ENCODE measurements at places on chromosomes 3 and 15.

GRCh38 chr3:139629033-139629432, 48.7 kb downstream of the NMNAT3 start:
- DNase-seq = no peak

- no peak for DNase-seq
These were observed 133.0 kb upstream of the NR2E3 start for GRCh38 chr15:71677352-71677751.

- no peak for DNase-seq
These were observed 11.7 kb upstream of the WNT7A start for GRCh38 chr3:13891492-13892073.

DNA sequence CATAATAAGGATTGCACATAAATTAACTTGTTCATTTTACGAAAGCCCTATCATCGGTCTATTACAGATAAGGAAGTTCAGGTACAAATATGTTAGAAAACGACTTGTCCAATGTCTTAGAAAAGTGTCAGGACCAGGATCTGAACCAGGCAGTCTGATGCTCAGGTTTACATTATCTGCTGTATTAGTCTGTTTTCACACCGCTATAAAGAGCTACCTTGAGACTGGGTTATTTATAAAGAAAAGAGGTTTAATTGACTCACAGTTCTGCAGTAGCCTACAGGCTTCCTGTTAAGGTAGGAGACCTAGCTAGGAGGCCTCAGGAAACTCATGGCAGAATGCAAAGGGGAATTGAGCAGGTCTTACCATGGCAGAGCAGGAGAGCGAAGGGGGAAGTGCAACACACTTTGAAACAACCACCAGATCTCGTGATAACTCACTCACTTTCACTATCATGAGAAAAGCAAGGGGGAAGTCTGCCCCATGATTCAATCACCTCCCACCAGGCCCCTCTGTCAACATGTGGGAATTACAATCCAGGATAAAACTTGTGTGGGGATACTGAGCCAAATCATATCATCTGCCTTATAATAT, 45.8 kb upstream of the GOLIM4 start:
- no peak for DNase-seq

DNA sequence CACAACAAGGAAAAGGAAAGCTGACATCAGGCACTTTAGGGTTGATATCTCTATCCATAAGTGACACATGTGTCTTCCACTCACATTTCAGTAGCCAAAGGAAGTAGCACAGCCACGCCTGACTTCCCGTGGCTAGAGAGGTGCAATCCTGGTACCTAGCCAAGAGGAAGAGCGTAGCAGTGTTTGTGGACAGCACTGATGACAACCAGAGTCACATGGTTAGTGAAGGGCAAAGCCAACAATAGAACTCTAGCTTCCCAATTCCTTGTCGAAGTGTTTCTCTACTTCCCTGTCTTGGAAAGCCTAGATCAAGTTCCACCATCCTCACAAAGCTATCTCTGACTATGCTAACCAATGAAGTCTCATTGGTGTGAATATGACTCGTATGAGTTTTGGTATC, 189.2 kb downstream of the RSL24D1 start:
- DNase-seq = no peak

GRCh38 chr3:186070550-186070949, 38.3 kb downstream of the ETV5 start:
- no peak for DNase-seq

DNA sequence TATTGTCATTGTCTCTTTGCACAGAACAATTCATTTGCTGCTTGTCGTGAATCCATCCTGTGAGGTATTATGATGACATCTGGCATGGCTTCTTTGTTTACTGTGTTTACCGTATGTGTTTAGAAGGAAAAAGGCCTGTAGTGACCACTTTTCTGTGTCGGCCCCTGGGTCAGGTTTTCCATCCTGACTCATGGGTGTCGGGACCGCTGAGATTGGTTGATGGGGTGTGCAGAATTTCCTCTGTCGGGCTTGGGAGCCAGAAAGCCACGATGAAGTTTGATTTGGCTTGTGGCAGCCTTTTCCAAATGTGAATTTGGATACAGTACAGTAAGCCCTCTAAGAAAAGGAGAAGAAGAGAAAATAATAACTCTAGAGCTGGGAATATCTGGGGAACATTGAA, 113.5 kb downstream of the FNDC3B start:
- DNase-seq = no peak

DNA sequence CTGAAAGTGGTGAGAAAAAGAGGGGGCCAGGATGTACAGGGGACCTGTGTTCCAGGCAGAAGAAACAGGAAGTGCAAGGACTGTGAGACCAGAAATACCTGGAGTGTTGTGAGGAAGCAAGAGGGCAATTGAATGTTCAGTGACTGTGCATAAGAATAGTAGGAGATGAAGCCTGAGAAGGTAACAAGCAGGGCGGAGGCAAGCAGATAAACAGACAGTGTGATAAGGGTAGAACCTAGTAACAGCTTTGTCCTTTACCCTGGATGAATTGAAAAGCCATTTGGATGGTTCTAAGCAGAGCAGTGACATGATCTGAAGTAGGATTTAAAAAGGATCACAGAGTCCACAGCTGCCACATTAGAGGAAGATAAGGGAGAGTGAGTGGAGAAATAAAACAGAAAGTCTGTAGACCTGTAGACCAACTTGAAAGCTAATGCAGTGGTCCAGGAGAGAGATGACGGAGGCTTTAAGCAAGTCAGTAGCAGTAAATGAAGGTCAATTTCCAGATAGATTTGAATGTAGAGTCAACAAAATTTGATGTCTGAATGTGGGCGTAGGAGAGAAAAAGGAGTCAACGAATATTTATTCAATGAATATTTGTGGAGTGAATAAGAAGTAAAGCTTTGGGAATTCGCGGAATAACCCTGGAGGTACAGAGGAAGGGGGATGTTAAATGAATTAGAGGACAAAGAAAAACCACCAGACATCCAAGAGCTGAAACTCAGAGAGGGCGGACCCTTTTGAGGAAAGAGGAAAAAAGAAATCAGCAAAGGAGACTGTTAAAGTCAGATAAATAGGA, 4.2 kb upstream of the PLOD2 start:
- no peak for DNase-seq

DNA sequence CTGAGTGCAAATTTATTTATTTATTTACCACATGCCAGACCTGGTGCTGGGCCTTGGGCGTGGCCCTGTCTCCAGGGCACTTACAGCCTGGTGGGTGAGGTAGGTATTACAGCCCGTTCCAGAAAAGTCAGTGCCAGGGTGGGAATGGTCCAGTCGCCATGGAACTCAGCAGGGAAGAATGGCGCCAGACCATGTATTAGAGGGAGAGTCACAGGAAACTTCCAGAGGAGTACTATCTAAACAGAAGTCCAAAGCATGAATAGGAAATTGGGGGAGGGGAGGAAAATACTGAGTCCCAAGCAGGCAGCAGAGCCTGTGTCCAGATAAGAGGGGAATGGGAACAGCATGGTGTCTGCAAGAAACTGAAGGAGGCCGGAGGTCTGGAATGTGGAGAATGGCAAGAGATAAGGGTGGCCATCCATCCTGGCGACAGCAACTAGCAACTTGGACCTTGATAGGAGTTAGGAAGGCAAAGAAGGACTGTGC, 27.0 kb downstream of the SH3BP5 start:
- DNase-seq = no peak

DNA sequence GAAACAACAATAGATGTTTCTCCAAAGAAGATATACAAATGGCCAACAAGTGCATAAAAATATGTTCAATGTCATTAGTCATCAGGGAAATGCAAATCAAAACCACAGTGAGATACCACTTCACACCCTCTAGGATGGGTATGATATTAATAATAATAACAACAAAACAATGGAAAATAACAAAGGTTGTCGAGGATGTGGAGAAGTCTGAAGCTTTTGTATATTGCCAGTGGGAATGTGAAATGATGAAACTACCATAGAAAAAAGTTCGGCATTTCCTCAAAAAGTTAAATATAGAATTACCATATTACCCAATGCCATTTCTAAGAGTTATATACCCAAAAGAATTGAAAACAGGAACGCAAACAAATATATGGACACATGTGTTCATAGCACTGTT, 10.8 kb downstream of the BHLHE40 start:
- DNase-seq = no peak

DNA sequence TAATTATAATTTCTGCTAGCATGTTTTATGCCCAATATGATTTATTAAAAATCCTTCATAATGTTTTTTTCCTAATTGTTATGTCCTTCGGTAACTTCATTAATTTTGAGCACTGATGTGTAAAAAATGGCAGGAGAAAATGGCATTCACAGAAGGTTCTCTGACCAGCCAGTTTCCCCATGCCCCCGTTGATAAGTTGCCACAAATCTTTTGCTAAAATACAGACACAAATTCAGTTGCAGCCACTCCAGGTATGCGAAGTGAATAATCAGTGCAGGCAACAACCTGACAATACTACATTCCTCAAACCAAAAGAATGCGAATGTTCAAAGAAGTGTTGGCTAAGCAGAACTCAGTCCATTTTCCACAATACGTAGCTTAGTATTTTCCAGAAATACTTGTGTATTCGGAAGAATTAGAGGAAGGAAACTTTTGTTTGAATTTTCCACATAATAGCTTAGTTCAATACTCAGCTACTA, 32.7 kb downstream of the CHL1 start:
- no peak for DNase-seq

GRCh38 chr15:93566762-93567161, 477.8 kb upstream of the RGMA start:
- no peak for DNase-seq

- DNase-seq = no peak
These were observed 47.2 kb downstream of the SPTSSB start for GRCh38 chr3:161323926-161324621.

- no peak for DNase-seq
These were observed 1.8 kb downstream of the ANP32A start for GRCh38 chr15:68818769-68819494.

DNA sequence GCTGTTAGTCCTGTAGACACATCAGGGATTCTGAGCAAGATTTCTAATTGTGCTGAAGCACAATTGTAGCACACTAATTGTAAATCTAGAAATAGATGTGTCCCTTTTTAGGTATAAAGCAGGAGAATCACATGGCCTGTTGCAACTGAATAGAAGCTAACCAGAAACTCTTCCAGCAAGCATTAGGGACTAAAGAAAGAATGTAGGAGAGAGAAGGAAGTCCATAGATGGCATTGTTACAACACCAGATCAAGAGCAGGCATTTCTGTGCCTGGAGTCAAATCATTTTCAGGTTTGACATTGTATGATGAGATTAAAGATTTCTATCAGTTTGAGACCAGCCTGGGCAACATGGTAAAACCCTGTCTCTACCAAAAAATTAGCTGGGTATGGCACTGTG, 27.4 kb downstream of the CALML4 start:
- DNase-seq = no peak

- DNase-seq = no peak
These were observed 53.8 kb downstream of the CDCP1 start for GRCh38 chr3:45092132-45093031.

DNA sequence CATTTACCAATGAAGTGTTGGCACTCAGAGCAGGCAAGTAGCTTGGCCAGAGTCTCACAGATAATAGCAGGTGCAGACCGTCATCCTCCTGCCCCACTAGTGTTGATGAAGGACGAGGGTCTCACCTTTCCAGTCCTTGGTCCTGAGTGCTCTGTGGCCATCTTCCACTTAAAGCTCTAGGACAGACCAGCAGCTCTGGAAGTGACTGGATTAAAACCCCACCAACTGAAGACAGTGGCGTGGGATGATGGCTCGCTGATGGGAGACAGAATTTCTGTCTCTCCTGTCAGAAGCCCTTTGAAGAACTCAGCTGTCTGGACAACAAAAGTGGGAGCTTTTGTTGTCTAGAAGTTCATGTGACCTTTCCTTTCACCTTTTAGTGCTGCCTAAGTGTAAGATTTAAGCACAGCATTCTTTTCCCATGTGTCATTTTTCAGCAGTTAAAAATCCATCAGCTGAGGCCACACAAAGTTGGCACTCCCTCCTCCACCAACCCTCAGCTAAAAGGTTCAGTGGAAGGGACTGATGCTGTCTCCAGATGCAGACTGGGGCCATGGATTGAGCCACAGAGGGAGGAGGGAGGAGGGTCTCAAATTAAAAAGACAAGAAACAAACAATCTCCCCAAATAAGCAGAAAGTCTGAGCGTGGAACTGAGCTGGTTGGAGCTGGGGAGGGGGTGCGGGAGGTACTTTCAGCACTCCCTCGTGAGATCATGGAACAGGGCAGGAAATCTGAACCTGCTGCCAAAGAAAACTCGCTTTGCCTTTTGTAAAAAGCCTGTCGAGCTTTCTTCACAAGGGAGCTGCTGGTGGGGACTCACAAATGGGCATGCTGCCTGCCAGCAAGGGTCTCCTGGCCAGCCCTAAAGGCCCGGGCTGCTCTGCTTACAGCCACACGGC, 148.5 kb upstream of the CTDSPL start:
- no peak for DNase-seq

GRCh38 chr15:88663141-88663621, 24.4 kb downstream of the ISG20 start:
- no peak for DNase-seq

- no peak for DNase-seq
These were observed 50.2 kb downstream of the RAD54L2 start for GRCh38 chr3:51588724-51589123.

DNA sequence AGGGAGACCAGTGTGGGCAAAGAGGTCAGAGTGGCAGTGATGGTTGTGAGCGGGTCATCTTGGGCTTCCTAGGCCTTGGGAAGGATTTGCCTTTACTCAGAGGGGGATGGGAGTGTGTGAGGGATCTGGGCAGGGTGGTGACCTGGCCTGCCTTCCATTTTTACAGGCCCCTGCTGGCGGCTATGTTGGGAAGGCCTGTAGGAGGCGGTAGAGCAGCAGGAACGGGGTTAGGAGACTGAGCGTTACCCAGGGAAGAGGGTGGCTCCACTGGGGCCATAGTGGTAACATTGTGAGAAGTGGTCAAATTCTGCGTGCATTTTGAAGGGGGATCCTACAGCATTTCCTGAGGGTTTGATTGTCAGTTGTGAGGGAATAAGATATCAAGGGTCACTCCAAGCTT, 307.3 kb upstream of the CTDSPL start:
- no peak for DNase-seq

DNA sequence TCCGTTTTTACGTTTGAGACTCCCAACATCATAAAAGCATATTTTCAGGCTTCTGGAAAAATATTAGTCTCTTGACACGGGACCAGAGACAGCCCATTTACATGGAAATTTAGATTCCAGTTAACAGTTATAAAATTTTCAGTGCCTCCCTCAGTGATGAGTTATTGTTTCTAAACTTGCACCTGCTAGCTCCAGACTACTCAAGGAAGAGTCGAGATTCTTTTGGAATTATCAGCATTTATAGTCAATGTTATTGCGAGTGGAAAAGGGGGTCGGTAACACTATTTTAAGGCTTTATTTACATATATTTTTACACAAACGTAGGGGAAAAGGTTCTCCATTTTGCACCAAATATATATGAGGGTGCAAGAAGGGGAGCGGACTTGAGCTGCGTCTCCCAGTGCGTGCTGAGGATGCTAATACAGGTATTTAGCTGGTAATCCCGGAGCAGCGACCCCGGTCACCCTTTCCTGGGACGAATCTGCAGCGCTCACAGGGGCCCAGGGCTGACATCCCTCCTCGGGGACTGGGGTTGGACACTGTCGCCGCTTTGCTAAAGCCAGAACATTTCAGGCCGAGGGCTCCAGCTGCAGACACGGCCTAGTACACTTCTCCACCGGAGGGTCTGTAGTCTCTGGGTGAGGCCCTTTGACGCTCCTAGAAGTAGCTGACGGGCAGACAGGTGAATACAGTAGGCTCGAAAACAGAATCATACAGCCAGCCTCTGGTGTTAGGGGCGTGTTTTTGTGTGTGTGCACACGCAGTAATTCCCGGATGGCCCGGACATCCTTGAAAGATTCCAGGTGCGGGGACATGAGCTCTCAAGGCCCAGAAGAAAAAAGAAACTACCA, 729 bp upstream of the ZBTB11 start:
- no peak for DNase-seq

- no peak for DNase-seq
These were observed 29.1 kb downstream of the ALS2CL start for GRCh38 chr3:46664188-46664970.

Measured in NCI-H1930 (cell line).